ENCODE measurements at places on chromosomes 2 and 18. TPM values are rescaled to one million over a fixed set of nuclear protein-coding genes. Genes with fewer than 3 reads are reported as not detected.

GRB14 gene
- total RNA-seq, result 6.0 TPM

SFT2D3 gene
- 8.7 TPM for total RNA-seq

CHRNG gene
- total RNA-seq, result not detected

IL1B gene
- total RNA-seq, result 0.13 TPM

PPP1R1C gene
- 2.1 TPM for total RNA-seq

COL4A3 gene
- total RNA-seq, result 2.3 TPM

SKOR2 gene
- total RNA-seq, result not detected

PAIP2B gene
- 2.9 TPM for total RNA-seq

RAB27B gene
- total RNA-seq, result 1.6 TPM

KCNIP3 gene
- total RNA-seq, result 5.1 TPM

MDH1B gene
- 1.8 TPM for total RNA-seq

DSG4 gene
- not detected for total RNA-seq

PIK3C3 gene
- total RNA-seq, result 66.9 TPM

IMPA2 gene
- total RNA-seq, result 24.9 TPM

UGT1A3 gene
- not detected for total RNA-seq

HOXD1 gene
- 9.8 TPM for total RNA-seq

ALKAL2 gene
- total RNA-seq, result 2.8 TPM

GRCh38 chr2:201779901-201780673 is 646 bp downstream of the ALS2 start:
- DNase-seq, result no peak

DNA sequence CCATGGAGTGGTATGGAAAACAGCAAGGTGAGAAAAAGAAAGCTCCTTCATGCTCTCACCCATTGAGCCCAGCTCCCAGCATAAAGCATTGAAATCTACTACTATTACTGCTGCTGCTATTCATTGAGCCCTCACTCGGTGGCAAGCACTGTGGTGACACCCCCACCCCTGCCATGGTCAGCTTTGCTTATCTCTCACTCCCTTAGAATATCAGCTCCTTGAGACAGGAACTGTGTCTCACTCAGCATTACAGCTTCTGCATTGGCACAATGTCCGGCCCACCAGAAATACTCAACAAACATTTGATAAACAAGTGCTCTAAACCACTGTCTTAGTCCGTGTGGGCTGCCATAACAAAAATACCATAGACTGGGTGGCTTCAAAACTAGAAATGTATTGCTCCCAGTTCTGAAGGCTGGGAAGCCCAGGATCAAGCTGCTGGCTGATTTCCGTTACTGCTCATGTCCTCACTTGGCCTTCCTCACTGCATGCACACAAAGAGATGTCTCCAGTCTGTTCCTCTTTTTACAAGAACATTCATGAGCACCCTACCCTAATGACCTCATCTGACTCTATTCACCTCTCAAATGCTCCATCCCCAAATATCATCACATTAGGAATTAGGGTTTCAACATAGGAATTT is 116.3 kb downstream of the ZBTB7C start:
- DNase-seq, result no peak

GRCh38 chr2:156663757-156664409 is 227.7 kb downstream of the GPD2 start:
- no peak for DNase-seq

DNA sequence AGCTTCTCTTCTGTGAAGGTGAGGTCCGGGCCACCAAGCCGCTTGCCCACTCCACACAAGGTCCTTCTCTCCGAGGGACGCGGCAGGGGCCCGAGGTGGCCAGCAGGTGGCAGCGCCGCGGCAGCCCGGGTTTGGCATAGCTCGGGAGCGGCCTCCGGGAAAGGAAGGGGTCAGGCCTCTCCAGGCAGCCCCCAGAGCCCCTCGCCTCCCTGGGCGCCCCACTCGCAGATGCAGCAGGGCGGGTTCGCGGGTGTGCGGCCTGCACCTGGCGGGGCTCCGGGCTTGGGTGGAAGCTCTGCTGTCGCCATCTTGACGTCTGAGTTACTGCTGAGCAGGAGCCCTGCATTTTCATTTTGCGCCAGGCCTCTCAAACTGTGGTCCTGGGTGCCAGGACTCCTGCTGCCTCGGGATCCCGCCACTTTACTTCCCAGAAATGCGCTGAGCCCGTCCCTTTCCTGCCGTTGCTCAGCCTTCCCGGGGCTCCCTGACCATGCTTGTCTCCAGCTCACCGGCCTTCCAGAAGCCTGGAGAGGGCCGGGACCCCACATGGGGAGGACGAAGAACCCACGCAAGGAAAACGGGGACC is 18.6 kb upstream of the NCL start:
- peak; percentile 10 for DNase-seq

DNA sequence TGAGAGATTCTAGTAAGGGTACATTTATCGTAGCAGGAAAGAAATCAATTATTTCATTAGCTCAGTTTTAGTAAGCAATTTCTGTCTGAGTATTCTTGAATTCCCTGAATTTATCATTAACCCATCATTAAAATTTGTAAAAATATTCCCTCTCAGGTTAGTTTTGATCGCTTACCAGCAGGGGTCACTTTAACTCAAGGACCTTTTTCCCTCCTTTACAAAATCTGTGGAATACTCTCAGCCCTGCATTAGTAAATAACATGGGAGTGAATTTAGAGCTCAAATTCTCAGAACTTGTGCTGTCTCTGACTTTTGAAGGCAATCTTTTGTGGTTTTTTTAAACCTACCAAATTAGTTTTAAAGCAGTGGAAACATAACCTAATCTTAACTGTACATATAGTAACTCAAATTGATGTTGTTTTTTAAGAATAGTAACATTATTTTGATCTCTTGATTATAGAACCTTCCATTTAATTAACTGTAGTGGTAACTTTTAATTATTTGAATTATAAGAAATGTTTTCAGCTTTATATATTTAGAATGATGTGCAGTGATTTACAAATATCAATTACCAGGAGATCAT is 97.2 kb downstream of the AGPS start:
- DNase-seq, result no peak

DNA sequence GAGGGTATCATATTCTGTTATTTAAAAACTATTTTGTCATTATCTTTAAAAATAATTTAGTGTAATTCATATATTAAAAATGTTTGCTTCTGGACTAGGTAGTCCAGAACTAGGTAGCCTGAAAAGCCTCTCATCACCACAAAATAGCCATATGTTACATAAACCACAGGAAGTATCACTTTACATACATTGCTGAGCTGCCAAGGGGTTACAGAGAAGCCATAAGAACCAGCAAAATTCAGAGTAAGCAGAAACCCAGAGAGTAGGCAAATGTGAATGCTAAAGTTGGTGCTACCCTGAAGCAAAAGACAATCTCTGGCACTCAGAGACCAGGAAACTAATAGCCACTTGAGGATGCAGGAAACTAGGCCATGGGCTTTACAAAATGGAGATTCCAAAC is 60.9 kb downstream of the LOXHD1 start:
- DNase-seq, result no peak

- DNase-seq, result no peak
Measured at GRCh38 chr2:120385355-120386127, 39.6 kb downstream of the INHBB start.

GRCh38 chr2:230582851-230583283 is 129.8 kb upstream of the CAB39 start:
- peak; percentile 1 for DNase-seq

DNA sequence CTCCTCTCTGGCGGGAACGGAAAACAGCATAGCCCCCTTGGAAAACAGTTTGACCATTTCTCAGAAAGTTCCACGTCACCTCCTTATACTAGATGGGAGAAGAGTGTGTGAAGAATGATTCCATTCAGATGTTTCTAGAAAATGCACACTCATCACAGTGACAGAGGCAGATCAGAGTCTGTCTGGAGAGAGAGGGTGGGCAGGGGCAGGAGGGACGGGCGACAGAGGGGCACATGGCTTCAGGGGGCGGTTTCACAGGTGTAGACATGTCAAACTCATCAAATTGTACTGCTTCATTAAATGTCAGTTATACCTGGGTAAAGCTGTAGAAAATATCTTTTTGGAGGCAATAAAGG is 88.8 kb upstream of the TAF1B start:
- no peak for DNase-seq

DNA sequence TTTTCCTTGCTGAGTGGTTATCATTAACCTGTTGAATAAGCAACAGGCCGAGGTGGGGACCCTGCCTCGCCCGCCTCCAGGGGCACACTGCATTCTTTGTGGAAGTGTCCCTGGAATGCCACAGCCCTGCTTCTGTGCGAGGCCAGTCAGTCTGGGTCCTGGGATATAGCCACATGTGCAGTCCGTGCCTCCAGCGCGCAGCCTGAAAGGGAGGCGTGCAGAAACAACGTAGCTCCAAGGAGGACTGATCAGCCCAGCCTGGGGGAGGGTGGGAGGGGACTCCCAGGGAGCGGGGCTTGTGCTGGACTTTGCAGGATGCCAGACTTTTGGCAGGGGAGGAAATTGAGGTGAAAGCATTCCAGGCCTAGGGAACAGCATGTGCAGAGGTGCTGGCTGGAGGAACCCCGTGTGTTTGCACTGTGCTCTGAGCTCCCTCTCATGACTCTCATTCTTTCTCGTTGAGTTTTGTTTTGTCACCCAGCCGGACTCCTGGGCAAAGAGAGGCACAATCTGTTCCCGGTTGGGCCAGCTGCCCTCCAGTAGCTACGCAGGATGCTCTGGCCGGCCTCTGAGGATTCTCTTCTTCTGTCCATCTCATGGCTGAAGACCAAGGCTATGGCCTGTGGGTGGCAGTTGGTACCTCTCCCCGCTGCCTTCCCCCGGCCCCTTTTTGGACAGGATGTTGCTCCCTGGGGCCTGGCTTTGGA is 39.7 kb downstream of the HPCAL1 start:
- no peak for DNase-seq

- DNase-seq, result peak; percentile 92
Measured at GRCh38 chr2:39513641-39514094, 76.6 kb upstream of the MAP4K3 start.

GRCh38 chr2:232535761-232536530 is 3.5 kb upstream of the CHRNG start:
- DNase-seq, result no peak

DNA sequence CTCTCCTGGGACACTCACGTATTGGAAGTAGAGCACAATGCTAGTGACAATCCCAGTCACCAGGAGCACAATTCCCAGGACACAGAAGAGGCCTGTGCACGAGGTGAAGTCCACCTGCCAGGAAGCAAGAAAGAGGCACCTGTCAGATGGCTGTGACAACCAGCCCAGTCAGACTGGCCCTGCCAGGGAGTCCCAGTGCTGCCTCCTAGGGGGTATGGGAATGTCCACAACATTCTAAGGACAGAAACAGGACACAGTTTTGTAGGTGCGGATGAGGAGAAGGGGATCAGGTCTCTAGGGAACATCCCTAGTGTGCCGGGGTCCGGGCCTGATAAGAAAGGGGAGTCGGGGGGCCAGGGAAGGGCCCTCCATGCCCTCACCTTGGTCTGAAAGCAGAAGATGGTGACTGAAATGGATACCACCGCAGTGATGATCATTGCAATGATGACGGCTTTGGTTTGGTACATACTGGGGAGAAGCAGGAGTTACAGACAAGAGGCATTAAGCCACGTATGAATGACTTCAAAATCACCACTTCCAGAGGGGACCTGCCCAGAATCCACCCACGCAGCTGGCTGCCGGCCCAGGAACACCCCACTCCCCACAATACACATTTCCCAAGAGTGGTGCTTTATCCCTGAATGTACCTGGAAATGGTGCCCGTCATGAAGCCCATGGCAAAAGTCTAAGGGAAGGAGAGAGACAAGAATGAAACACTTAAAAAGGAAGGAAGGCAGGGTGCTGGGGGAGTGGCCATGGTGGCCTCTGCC is 6.9 kb downstream of the PNKD start:
- DNase-seq, result no peak

DNA sequence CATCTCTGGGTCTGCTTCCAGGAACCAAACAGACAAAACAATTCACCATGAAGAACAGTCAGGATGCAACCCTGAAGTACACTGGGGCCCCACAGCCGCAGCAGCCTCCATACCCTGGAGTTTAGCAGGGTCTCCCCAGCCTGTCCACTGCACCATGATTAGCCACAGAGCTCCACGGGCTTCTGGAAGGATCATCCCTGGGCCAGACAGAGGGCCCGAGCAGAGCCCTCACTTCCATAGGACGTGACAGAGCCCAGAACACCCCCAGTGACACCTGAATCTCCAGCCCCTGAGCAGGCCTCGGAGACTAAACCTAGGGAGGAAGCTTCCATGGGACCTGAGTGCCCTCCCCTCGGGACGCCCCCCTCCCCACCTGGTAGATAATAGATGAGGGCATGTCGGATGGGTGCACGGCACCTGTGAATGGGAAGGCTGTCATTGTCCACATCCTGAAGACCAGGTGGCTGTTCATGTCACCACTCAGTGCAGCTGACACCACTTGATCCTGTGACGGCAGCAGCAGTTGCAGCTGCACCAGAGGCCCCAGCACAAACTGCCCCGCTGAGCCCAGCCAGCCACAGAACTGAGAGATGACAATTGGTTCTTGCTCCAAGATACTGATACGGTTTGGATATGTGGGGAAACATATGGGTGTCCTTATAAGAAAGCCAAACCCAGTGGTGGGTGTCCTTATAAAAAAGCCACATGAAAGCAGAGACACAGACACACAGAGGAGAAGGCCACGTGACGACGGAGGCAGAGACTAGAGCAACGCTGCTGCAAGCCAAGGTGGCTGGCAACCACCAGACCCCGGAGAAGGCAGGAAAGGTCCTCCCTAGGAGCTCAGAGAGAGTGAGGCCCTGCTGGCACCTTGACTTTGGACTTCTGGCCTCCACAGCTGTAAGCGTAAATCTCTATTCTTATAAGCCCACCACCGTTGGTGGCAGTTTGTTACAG is 23.2 kb downstream of the KIF1A start:
- no peak for DNase-seq

DNA sequence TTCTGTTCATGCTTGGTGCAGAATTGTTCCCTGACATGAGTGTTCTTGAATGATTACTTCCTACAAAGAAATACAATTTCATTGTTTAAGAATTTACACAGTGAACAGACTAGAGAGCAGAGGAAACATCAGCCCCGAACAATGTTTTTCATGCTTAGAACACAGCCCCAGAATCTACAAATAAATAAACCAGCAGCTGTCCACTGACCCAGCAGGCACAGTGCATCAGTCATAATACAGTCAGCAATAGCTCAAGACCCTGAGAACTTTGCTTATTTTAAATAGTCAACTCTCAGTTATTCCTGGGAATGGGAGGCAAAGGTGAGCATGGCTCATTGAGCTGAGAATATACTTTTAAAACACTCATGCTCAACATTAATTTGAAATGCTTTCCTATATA is 38.4 kb downstream of the XIRP2 start:
- no peak for DNase-seq

- DNase-seq, result peak; percentile 91
Measured at GRCh38 chr18:48529796-48530195, 9.0 kb upstream of the CTIF start.

GRCh38 chr2:205775097-205775877 is 93.0 kb downstream of the NRP2 start:
- no peak for DNase-seq

DNA sequence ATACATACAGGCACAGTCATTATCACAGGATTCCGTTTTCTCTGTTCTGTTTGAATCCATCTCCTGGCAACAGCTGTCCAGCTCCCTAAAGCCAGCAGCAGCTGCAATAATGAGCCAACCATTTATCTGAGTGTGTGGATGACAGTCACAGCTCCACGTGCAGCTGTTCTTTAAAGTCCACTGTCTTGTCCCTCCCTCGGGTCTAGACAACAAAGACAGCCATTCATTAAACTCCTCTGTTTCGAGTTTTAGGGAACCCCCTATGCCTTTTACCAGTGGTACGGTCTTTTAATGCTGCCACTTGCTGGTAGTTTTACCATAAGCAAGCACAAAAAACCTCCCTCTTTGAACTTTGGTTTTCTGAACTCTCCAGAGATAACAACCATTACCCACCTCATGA is 16.0 kb upstream of the MSGN1 start:
- DNase-seq, result no peak
